ENCODE measurements at places on chromosomes 7 and 10.

DNA sequence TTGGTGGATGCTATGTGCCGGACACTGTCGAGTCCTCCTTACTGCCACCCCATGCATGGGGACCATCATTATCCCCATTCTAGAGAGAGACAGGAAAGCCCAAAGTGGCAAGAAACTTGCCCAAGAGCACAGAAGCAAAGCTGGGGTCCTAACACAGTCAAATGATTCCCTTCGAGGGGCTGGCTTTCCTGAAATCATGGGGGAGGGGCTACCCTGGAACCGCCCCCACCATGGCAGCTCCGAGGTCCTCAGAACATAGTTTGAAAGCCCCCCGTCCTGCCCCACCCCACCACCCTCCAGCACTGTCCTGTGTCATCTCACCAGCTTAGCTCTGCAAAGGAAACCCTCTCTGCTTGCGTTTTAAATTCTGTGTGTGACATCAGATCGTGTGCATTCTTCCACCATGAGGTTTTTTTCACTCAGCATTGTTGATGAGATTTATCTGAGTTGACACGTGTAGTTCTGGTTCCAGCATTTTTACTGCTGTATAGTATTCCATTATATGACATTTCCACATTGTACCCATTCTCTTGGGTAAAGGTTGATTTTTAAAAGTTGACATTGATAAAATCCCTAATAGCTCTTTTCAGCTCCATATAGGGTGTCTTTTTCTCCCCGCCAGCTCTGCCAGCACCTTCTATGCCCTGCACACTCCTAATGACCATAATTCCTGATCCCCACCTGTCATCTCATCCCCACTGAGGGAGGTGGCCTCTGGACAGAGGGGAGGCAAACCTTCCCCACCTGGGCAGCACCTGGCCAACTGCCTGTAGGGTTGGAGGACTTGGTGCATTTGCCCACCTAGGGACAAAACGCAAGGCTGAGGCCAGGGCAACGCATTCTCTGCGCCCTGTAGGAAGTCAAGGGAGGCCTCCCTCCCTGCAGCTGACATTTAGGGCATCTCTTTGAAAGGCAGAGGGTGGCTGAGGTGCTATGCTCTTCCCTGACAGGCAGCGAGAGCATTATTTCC lies 100.2 kb upstream of the GPR26 start:
- DNase-seq: no peak

DNA sequence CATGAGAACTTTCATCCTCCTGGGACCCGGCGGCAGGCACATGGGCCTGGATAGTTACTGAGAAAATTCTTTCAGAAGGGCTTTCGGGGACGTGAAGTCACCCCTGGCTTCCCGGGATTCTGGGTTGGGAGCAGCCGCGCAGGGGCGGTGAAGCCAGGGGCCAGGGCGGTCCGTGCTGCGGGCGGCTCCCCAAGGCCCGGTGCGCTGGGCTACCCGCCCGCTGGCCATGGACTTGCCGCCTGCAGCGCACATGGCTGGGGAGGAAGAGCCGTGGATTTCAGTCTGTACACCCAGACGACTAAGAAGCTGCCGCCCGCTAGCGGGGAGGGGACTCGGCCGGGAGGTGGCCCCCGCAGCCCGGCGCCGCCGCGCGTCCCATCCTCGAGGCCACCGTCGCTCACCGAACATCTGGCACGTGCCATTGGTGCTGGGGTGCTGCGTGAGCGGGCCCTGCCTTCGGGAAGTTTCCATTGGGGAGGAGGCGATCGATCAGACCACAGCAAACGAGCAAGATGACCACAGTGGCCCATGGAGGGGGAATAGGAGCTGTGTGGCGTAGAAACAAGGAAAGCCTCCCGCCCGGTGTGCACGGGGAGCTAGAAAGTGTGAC lies 64.5 kb downstream of the TMEM209 start:
- DNase-seq: no peak

- DNase-seq: no peak
Measured at GRCh38 chr10:7572391-7572790, 94.4 kb downstream of the ITIH5 start.

- no peak for DNase-seq
Measured at GRCh38 chr10:48982584-48982983, 42.9 kb upstream of the LRRC18 start.

DNA sequence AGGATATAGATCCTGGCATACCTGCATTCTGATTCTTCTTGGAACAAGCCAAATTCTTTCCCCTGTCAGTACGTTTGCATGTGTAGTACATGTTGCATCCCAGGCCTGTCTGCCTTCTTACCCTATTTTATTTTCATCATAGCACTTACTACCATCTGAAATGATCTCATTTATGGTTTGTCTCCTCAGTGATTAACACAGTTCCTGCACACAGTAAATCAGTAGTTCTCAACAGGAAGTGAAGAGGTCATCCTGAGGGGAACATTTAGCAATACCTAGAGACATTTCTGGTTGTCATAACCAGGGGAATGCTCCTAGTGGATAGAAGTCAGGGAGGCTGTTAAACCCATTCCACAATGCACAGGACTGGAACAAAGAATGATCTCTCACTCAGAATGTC lies 38.2 kb upstream of the SLC26A4 start:
- DNase-seq: no peak

DNA sequence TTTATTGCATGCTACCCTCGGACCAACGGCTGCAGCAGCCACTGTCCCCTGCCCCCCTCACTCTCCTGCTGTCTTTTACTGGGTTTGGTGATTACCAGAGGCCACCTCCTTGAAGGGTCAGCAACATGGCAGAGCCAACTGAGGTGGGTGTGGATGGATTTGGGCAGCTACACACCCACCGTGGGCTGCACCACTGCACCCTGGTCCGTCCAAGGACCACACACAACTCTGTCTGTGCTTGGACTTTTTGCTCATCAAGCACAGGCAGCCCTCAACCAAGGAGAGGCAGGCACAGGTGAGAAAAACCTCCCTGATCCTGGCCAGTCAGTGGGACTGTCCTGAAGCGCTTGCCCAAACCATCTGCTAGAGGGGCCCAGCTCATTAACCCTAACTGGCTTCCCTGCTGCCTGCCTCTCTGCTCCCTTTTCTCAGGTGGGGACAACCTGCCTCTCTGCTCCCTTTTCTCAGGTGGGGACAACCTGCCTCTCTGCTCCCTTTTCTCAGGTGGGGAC lies 239.5 kb upstream of the PITRM1 start:
- no peak for DNase-seq

GRCh38 chr7:134632937-134633540 lies 13.6 kb upstream of the BPGM start:
- no peak for DNase-seq

DNA sequence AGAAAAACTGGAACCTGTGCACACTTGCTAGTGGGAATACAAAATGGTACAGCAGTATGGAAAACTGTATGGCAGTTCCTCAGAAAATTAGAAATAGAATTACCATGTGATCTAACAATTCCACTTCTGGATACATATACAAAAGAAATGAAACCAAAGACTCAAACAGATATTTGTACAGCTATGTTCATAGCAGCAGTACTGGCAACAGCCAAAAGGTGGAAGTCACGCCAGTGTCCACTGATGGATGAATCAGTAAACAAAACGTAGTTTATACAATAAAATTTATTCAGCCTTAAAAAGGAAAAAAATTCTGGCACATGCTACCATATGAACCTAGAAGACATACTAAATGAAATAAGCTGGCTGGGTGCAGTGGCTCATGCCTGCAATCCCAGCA lies 23.0 kb downstream of the IDE start:
- DNase-seq: no peak

DNA sequence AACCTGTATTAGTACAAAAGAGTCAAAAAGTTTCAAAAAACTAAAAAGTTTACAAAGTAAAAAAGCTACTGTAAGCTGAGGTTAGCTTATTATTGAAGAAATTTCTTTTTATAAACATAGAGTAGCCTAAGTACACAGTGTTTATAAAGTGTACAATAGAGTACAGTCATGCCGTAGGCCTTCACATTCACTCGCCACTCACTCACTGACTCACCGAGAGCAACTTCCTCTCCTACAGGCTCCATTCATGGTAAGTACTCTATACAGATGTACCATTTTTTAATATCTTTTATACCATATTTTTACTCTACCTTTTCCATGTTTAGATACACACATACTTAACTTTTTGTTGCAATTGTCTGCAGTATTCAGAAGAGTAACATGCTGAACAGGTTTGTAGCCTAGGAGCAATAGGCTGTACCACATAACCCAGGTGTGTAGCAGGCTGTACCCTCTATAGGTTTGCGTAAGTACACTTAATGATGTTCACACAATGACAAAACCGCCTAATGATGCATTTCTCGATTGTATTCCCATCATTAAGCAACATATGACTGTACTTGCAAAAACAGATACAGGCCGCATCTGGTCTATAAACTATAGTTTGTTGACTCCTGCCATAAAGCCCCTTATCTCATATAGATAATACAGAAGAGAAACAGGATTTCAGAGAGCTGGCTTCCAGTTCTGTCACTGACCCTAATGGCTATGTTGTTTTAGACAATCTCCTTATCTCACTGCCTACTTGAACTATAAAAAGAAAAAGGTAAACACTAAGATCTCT lies 438.8 kb downstream of the HTR7 start:
- no peak for DNase-seq

DNA sequence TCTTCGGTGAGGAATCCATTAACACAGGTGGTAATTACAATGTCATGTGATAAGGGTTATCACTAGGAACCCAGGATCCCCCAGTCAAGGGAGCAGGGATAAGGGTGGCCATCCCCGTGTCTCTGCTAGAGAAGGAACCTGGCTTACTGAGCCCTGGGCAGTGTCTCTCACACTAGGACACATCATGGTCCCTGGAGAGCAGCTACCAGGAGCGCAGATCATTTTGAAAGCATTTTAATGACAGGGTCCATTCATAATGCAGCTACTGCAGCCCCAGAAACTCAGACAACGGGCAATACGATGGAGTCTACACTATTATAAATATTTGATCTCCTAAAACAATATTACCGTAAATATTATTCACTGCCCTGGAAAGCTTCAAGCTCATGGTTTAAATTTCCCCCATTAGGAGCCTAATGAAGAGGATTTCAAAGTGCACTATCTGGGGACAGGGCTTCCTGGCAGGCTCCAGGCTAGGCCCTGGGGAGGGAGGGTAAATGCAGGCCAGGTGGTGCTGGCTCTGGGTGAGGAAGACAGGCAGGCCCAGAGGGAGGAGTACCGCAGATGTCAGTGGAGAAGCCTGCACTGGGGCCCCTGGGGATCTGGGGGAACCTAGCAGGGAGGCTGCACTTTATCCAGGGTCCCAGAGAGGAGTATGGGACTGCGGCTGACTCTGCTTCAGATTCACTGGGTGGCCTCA lies 52.6 kb upstream of the LOXL4 start:
- DNase-seq: no peak

GRCh38 chr10:77637532-77638320 lies at the start of gene KCNMA1:
Gene KCNMA1 (minus strand): TSS chr10:77637808.
- DNase-seq: no peak

- DNase-seq: no peak
Measured at GRCh38 chr10:74035303-74035702, 37.4 kb downstream of the VCL start.

GRCh38 chr7:43652364-43652763 lies 69.5 kb downstream of the STK17A start:
- DNase-seq: no peak

DNA sequence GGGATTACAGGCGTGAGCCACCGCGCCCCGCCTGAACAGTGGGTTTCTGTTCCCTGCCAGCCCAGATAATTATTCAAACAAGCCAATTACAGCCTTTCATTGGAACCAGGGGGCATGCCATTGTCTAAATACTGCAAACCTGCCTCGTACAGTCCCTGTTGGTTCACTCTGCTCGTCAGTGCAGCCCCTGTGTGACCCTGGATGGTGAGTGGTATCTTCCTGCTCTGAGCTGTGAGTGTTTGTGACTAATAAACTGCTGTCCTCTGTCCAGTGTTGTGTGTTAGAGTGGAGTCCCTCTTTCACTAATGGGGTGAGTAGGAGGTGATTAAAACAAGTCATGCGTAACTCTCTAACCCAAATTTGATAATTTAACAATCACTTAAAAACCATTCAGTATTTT lies 176.5 kb upstream of the FAM3C start:
- no peak for DNase-seq

Data from NCI-H1417 treated with DMSO at 0.1 percent for 48 hours (cell line).